ENCODE measurements at places on chromosomes 2 and 18. TPM values are rescaled to one million over a fixed set of nuclear protein-coding genes. Genes with fewer than 3 reads are reported as not detected.

The MYOM1 gene
- total RNA-seq: 852 TPM

The SLC30A3 gene
- 9.8 TPM for total RNA-seq

The PID1 gene
- total RNA-seq: 7.1 TPM

The DCDC2C gene
- total RNA-seq: not detected

The ABCG8 gene
- 0.07 TPM for total RNA-seq

All from heart left ventricle (tissue), 16 donors.